ENCODE measurements at places on chromosomes 12 and 14.

GRCh38 chr14:34359420-34360117 is 102.5 kb downstream of the SPTSSA start:
- DNase-seq: no peak

DNA sequence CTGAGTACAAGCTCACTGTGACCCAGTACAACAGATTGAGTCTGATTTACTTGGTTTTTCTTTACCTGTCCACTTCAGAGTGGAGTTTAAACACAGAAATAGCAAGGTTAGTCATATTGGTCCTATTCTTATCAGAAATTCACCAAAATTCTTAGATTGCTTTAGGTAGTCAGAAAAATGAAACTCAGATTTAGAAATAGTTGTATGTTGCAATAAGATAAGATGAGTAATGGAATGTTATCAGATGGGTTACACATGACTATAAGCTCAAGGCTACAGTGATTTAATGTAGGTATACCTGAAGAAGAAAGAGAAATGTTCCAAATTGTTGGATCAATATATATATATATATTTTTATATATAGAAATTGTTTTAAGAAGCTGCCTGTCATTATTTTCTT is 524.1 kb downstream of the LRFN5 start:
- no peak for DNase-seq

- no peak for DNase-seq
These were observed 7.9 kb upstream of the GPRC5A start for GRCh38 chr12:12883369-12884001.

- DNase-seq: no peak
These were observed 13.0 kb downstream of the MTA1 start for GRCh38 chr14:105432657-105433056.

DNA sequence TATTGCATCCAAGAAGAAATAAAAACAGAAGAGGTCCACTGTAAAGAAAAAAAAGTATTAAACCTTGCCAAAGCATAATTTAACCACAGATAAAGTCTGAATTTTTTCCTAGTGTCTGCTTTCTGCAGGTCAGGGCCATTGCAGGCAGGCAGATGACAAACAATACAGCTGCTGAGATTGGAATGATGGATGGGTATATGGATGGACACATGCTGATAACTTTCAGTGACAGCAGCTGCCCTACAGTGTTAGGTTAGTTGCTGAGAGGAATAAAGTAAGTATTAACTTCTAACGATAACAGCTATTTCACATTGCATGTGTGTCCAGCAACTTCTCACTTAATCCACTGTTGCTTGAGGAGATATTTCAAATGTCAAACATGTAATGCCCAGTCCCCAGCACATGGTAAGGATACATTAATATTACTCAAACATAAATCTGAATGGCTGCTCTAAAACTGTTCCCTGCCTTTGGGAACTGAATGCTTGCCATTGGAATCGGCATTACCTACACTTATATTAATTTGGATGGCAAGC is 515.3 kb downstream of the RMST start:
- DNase-seq: no peak

DNA sequence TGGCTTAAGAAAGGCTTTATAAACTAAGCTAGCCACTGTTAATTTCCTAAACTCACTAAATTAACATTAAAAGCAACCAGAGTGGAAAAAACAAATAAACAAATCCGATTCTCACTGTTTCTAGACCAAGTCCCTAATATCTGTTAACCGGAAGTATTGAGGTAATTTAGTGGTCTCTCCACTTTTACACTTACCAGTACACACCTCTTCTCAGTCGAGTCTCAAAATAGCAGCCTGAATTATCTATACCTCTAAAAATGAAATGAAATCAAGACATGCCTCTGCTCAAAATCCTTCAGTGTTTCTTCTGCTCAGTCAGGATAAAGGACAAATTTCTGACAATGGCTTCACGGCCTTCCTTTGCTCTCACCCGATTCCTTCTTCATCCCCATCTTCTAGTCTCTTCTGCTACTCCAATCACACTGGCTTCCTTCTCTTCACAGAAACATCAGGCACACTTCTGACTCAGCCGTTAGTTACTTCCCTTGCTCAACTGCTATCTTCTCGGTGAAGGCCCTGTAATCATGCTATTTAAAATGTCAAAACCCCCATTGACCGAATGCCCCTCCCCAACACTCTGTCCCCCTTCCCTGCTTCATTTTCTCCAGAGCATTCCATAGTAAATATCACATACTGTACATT is 161.3 kb downstream of the KITLG start:
- DNase-seq: no peak
